ENCODE measurements at places on chromosomes 2 and 18.

- no peaks in the 10 kb centered on the region for H3K27me3 ChIP-seq
- H3K36me3 ChIP-seq: no peaks in the 10 kb centered on the region
- H3K27ac ChIP-seq: no peak overlapping the region
- H3K4me1 ChIP-seq: no peaks in the 10 kb centered on the region
- H3K4me3 ChIP-seq: no peak overlapping the region
Measured at GRCh38 chr18:71028285-71028762, 739.5 kb downstream of the SOCS6 start.

DNA sequence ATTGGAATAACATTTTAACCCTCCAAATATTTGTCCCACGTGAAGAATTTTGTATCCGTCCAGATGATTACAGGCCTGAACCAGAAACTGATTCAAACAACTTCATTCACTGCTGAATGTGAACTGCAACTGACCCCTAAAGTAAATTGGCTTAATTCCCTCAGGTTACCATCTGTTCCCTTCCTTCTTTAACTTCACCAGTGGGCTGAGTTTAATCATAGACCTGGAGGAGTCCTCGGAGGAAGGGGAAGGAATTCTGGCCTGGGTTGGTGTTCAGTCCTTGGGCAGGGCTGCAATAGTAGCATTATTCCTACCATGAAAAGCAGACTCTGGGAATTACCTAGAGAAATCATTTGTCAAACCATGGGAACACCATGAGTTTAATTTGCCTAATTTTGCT lies 207.4 kb downstream of the TMEM247 start:
- H3K27me3 ChIP-seq: no peaks in the 10 kb centered on the region
- no peak overlapping the region for H3K27ac ChIP-seq
- no peak overlapping the region for H3K4me3 ChIP-seq
- H3K4me1 ChIP-seq: peaks cover 14% of the 10 kb centered on the region
- DNase-seq: peak; percentile 24

- H3K27me3 ChIP-seq: no peaks in the 10 kb centered on the region
- H3K27ac ChIP-seq: no peak overlapping the region
- H3K36me3 ChIP-seq: no peaks in the 10 kb centered on the region
- no peak overlapping the region for H3K4me3 ChIP-seq
- DNase-seq: peak; percentile 34
Measured at GRCh38 chr2:109736177-109736827, 57.8 kb upstream of the RGPD5 start.

GRCh38 chr2:120204022-120204405 lies 19.2 kb downstream of the TMEM185B start:
- no peaks in the 10 kb centered on the region for H3K4me1 ChIP-seq
- H3K27me3 ChIP-seq: no peaks in the 10 kb centered on the region
- H3K4me3 ChIP-seq: no peak overlapping the region
- DNase-seq: no peak
- no peaks in the 10 kb centered on the region for H3K36me3 ChIP-seq
- no peak overlapping the region for H3K27ac ChIP-seq

DNA sequence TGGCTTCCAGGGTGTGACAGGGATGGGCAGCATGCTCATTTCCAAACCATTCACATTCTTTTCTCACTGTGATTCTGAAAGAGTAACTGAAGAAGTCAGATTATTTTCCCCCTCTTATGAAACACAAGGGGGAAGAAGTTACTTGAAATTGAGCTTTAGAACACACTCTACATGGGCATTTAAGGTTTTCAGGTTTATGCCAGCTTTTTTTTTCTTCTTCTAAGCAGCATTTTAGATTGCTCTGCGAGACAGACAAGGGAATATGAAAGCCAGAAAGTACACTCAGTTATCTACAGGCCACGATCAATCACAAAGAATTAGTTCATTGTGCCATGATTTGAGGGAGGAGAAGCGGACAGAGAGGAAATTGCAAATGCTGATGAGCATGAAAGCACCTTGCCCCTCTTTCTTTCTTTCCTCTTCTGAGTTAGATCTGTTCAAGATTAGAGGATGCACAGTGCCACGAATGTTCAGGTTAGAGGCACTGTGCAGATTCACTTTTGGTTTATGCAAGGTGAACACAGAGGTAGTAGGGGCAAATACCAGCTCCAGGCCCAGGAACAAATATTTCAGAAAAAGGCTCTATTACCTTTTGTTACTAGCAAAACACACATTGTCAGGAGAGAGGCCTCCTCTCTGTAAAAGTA lies 49.2 kb downstream of the CXCR4 start:
- DNase-seq: no peak
- no peak overlapping the region for H3K4me3 ChIP-seq
- no peaks in the 10 kb centered on the region for H3K4me1 ChIP-seq
- H3K36me3 ChIP-seq: no peaks in the 10 kb centered on the region

DNA sequence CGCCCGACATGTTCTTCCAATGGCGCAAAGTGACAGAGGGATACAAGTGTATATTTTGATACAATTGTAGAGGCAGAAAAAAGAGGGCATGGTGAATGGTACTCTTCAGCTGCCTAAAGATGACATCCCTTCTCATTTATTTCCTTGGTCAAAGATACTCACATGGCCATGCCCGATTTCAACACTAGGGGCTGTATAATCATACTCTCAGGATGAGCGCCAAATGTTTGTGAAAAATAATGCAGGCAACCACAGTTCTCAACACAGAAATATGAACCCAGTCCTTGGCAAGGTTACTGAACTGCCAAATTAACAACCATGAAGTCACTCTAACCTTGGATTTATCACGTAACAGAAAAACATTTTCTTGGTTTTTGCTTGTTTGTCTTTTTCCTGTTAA lies 204.4 kb downstream of the CCDC102B start:
- no peaks in the 10 kb centered on the region for H3K36me3 ChIP-seq

- no peak for DNase-seq
- H3K27me3 ChIP-seq: no peaks in the 10 kb centered on the region
- peaks cover 29% of the 10 kb centered on the region for H3K4me1 ChIP-seq
- peaks cover 2% of the 10 kb centered on the region for H3K36me3 ChIP-seq
- H3K4me3 ChIP-seq: no peak overlapping the region
Measured at GRCh38 chr18:76462326-76462694, 32.7 kb downstream of the ZNF516 start.

DNA sequence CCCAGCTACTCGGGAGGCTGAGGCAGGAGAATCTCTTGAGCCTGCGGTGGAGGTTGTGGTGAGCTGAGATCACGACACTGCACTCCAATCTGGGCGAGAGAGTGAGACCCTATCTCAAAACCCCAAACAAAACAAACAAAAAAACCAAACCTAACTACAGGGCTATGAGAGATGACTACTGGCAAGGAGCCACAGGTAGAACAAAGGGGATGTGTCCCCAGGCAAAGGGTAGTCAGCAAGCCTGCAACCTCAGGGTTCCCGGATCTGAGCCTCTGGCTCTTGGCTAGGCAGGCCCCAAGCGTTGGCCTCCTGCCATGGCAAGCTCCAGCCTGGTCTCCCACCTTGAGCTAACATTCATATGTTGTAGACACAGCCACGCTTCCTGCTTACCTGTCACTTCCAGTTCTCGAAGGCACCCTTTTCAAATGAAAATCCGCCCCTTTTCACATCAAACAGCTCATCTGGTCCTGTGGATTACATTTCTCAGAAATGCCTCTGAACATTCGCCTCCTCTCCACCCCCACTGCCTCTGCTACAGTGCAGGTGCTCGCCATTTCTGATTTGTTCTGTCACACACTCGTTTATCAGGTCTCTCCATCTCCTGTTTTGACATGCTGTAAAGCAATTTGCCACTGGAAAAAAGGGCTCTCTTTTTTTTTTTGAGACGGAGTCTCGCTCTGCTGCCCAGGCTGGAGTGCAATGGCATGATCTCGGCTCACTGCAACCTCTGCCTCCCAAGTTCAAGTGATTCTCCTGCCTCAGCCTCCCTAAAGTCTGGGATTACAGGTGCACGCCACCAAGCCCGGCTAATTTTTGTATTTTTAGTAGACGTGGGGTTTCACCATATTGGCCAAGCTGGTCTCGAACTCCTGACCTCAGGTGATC lies 13.1 kb upstream of the ACTR3 start:
- no peaks in the 10 kb centered on the region for H3K36me3 ChIP-seq
- H3K27me3 ChIP-seq: no peaks in the 10 kb centered on the region
- peaks cover 19% of the 10 kb centered on the region for H3K4me1 ChIP-seq
- DNase-seq: peak; percentile 58
- no peak overlapping the region for H3K4me3 ChIP-seq

- H3K27me3 ChIP-seq: no peaks in the 10 kb centered on the region
- DNase-seq: peak; percentile 67
- H3K36me3 ChIP-seq: no peaks in the 10 kb centered on the region
- no peak overlapping the region for H3K27ac ChIP-seq
Measured at GRCh38 chr2:46487667-46488335, 8.4 kb downstream of the TMEM247 start.

DNA sequence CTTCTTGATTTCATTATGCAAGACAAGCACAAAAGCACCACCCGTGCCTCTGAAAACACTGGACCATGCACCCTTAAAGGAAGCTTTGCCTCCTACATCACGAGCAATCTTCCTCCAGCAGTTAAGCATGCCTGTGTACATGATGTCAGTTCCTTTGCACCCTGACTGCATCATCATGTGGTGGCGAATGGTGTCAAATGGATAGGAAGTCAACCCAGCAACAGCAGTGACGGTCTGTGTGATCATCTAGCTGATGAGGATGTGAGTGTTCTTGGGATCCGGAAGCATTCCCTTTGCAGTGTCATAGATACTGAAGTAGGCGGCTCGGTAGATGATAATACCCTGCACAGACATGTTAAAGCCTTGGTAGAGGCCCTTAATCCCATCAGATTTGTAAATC lies 240.7 kb upstream of the FAM98A start:
- no peak for DNase-seq
- no peak overlapping the region for H3K27ac ChIP-seq
- no peak overlapping the region for H3K4me3 ChIP-seq
- no peaks in the 10 kb centered on the region for H3K27me3 ChIP-seq

GRCh38 chr2:12417786-12418185 lies 298.9 kb upstream of the TRIB2 start:
- H3K4me3 ChIP-seq: no peak overlapping the region
- H3K27ac ChIP-seq: no peak overlapping the region
- H3K27me3 ChIP-seq: no peaks in the 10 kb centered on the region
- H3K4me1 ChIP-seq: peaks cover 5% of the 10 kb centered on the region
- DNase-seq: no peak

- no peaks in the 10 kb centered on the region for H3K4me1 ChIP-seq
- no peak overlapping the region for H3K4me3 ChIP-seq
- H3K36me3 ChIP-seq: no peaks in the 10 kb centered on the region
- H3K27me3 ChIP-seq: no peaks in the 10 kb centered on the region
Measured at GRCh38 chr2:54503828-54504227, 47.7 kb downstream of the SPTBN1 start.

GRCh38 chr2:214830794-214831346 lies 21.4 kb upstream of the BARD1 start:
- H3K36me3 ChIP-seq: no peaks in the 10 kb centered on the region
- H3K27ac ChIP-seq: no peak overlapping the region

DNA sequence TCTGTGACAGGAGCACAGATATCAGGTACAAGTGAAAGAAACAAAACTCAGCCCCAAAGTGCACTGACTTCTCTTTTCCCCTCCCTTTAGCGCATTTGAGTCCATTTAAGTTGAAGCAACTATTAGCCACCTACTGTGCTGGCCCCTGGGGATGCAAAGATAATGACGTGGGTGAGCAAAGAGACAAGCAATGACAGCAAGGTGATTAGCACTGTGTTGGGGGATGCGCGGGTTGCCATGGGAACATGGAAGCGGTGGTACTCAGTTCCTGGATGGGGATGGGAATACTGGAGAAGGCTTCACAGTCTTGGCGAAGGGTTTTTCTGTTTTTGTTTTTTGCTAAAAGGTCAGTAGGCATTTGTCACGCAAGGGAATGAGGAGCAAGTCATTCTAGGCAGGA lies 205.8 kb downstream of the LDLRAD4 start:
- DNase-seq: no peak
- no peak overlapping the region for H3K4me3 ChIP-seq
- H3K27ac ChIP-seq: no peak overlapping the region
- H3K4me1 ChIP-seq: peaks cover 3% of the 10 kb centered on the region
- H3K27me3 ChIP-seq: no peaks in the 10 kb centered on the region

DNA sequence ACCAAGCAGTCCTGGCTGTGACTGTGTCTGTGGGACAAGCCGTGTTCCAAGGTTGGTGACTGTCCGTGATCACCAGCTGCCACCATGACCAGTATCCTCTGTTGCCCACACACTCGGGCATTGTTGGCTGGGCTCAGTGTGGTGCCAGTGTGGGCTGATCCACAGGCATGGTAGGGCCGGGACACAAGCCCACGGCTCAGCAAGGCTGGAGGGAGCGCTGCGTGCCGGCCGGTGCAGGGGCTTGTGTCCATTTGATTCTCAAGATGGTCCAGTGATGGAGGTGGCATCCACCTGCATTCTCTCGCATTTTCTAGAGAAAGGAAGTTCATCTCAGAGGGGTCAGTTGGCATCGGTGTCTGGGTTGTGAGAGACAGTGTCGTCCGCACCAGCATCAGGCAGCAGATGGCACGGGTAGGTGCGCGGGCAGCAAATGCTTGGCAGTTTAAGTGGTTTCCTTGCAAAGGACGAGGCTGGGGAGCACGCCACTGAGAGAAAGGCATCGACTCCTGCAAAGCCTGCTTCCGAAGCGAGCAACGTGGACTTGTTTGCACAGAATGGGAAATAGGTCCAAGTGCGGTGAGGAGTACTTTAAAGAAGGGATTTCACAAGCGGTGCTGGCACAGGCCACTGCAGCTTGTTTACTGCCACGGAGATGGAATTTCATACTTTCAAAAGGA lies 20.9 kb downstream of the TWIST2 start:
- peaks cover 42% of the 10 kb centered on the region for H3K4me1 ChIP-seq
- H3K27me3 ChIP-seq: no peaks in the 10 kb centered on the region
- DNase-seq: peak; percentile 50
- H3K36me3 ChIP-seq: no peaks in the 10 kb centered on the region
- H3K4me3 ChIP-seq: no peak overlapping the region
- no peak overlapping the region for H3K27ac ChIP-seq

- no peaks in the 10 kb centered on the region for H3K27me3 ChIP-seq
- H3K4me3 ChIP-seq: no peak overlapping the region
- H3K27ac ChIP-seq: no peak overlapping the region
- no peaks in the 10 kb centered on the region for H3K36me3 ChIP-seq
- DNase-seq: peak; percentile 27
Measured at GRCh38 chr2:179272406-179273192, 8.0 kb upstream of the SESTD1 start.

Measured in astrocyte (in vitro differentiated cells and primary cell).